HFFc6 (cell line): ENCODE measurements at places on chromosomes 1 and 21. TPM values are rescaled to one million over a fixed set of nuclear protein-coding genes. Genes with fewer than 3 reads are reported as not detected.

- no peak for DNase-seq
Observed at GRCh38 chr1:6348511-6349191, 44.9 kb downstream of the ACOT7 start.

DNA sequence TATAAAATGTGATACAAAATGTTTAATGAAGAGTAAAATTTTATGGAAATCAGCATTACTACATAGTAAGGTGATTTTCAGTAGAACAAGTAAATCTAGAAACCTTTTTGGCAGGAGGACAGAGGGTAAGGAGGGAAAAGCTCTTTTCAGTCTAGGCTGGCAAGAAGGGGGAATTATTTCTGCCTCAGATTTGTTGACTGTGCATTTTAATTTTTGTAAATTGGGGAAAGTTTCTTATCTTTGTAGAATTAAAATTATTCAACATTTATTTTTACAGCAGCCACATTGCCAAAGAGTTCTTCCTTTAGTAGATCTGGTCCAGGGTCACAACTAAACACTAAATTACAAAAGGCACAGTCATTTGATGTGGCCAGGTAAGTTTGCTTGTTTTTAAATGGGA, 109.2 kb downstream of the ITSN1 start:
- DNase-seq: no peak

Gene IRF6
- 0.13 to 3.2 TPM (median 1.6 TPM) in 3 replicates for total RNA-seq

- no peak for DNase-seq
Observed at GRCh38 chr1:40224040-40224439, 23.7 kb upstream of the TMCO2 start.

- no peak for DNase-seq
Observed at GRCh38 chr1:228735871-228736586, 750 bp downstream of the RHOU start.

Gene KCNJ6
- total RNA-seq: not detected in 3 replicates

DNA sequence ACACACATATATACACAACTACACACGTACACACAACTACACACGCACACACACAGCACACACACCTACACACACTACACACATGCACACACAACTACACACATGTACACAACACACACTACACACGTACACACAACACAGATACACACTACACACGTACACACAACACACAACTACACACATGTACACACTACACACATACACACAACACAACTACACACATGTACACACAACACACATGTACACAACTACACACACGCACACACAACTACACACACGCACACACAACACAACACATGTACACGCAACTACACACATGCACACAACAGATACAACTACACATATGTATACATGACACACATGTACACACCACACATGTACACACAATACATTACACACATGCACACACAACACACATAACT, 318.1 kb downstream of the CAMTA1 start:
- DNase-seq: no peak
